ENCODE measurements at places on chromosomes 2 and 18. TPM values are rescaled to one million over a fixed set of nuclear protein-coding genes. Genes with fewer than 3 reads are reported as not detected.

DNA sequence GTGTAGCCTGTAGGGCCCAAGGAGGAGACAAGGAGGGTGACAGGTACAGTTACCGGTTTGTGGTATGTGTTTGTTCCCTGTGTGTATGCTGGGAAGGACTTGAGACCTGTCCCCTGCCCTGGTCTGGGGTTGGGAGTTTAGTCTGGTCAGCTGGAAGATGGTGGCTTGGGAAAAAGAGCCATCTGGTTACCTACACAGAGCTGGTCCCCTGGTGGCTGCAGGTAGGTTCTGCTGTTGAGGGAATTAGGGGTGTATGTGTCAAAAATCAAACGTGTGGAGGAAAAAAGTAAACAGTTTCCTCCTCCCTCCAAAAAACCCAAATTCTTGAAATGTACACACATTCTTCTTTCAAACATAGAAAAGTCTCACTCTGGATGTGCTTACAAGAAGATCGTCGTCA, 24.3 kb downstream of the PTMA start:
- no peak for DNase-seq

DNA sequence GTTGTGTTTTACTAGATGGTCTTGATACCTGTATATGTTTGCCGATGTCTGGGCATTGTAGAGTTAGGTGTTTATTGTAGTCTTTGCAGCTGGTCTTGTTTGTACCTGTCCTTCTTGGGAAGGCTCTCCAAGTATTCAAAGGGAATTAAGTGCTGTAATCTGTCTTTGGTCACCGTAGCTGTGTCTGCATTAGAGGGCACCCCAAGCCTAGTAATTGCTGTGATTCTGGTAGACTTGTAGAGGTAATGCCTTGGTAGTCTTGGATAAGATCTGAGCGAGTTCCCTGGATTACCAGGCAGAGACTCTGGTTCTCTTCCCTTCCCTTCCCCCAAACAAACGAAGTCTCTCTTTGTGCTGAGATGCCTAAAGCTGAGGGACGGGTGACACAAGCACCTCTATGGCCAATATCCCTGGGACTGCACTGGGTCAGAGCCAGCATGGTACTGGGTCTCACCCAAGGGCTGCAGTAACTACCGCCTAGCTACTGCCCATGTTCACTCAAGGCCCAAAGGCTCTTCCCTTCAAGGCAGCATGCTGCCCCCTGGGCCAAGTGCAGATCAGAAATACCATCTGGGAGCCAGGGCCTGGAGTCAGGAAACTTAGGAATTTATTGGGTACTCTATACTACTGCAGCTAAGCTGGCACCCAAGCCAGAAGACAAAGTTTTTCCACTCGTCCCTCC, 27.1 kb downstream of the STPG4 start:
- DNase-seq, result no peak

DYNAP gene
- not detected for total RNA-seq

LIMS3 gene
- total RNA-seq, result 1.3 TPM

GRCh38 chr2:163736433-163737189, 803 bp upstream of the FIGN start:
- no peak for DNase-seq

BCL2L11 gene
- total RNA-seq, result 21.2 TPM

DNA sequence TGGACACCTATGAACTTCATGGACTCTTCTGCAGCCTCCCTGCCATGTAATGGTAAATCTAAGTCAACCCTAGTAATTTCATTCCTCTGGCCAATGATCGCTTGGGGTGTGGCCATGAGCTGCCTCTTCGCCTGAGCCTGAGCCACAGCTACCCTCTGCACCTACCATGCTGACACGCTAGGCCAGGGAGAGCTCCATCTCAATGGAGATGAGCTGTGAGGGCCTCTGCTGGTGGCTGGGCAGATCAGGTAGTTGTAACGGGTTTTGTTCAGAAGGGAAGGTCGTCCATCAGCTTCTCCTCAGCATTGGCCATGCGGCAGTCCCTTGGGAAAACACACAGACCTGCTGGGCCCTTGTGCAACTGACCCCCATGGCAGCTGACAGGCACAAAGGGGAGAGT, 24.4 kb downstream of the MPHOSPH10 start:
- peak; percentile 16 for DNase-seq

DNA sequence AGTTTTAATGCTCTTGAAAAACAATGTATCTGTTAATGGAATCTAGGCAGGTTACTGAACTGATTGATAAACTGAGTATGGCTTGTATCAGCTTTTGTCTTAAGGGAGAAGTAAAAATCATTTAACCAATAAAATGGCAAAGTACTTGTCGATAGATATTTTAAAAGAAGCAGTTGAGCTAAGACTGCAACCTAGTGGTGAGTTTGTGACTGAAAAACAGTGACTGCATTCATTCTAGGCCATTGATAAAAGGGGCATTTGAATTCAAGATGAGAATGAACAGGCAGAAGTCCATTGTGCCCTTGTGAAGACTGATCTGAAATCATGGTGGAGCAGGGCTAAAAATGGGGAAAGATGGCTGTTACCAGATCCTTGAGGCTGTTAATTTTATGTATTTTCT, 59.4 kb upstream of the MSTN start:
- DNase-seq, result no peak

DNA sequence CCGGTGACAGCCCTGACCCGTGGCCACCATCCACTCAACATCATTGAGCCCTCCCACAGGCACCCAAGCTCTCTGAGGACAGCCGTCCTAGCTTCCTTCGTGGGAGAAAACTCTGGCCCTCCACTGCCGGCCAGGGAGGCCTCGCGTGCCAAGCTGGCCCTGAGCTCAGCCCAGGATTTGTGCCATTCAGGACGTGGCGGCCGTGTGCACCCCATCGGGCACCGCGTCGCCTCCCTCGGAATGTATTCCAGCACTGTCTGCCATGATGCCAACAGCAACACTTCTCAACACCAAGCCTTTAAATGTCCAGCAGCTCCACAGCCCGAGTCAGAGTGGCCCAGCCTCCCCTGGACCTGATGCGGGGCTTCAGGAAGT, 35.7 kb downstream of the ZNF516 start:
- DNase-seq, result no peak

DNA sequence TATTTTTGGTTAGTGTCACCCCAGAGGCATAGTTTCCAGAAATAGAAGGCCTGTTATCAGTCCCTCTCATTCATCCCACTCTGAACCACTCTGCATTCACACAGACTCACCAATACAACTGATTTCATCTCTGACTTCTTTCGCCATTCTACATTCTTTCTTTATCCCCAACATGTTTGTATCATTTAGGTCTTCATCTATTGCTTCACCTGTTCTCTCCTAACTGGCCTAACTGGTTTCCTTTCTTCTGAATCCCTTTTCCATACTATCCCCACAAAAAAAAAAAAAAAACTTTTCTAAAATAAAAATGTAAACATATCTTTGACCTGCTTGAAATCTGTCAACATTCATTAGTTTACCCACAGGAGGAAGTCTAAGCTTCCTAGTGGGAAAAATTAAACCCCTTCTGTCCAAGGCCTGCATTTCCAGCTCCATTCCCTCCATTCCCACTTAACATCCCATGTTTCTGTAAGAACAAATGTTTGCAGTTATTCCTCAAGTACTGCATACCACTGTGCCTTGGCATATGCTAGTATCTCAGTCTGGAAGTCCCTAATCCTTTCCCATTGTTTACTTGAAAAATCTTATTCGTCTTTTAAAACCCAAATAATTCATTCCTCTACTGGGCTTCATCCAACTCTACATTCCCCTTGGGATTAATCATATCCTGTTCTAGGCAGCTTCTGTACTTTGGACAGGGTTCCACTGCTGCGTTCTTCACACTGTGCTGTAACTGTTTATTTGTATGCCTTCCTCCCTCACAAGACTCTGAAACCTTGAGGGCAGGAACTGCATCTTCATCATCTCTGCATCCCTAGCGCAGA, 68.5 kb downstream of the FIGN start:
- DNase-seq, result no peak

- DNase-seq, result no peak
Measured at GRCh38 chr2:143682436-143683055, 553.3 kb downstream of the ARHGAP15 start.

DNA sequence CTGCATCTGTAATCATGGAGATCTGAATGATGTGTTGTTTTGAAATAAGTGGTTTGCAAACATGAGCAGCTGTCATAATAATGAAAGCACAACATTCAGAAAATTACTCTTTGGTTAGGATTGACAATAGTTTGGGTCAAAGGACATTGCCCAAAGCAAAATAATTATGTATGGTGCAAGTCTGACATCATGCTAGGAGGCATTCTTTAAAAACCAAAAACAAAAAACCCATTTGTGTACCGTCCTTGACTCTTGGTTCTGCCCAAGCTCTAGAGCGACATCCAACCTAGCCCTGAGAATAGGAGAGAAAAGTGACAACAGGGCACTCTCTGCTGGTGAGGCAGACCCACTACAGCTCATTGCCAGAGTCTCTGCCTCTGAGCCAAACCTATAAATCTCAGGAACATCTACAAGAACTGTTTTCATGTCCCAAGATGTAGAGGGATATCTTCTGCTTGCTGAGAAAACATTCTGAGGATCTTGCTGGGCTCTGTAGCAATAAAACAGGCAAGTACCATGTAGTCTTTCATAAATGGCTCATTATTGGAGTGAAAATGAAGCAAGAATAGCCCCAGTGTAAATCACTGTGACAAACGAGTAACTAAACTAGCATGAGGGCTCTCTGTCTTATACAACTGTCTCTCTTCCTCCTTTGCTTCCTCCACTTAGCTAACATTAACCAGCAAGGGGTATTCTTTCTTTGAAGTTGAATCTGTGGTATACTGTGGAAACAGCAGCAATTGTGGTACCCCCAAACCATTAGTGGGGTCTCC, 266.8 kb upstream of the CXCR4 start:
- DNase-seq, result no peak

CNTNAP5 gene
- total RNA-seq, result 0.08 TPM

DNA sequence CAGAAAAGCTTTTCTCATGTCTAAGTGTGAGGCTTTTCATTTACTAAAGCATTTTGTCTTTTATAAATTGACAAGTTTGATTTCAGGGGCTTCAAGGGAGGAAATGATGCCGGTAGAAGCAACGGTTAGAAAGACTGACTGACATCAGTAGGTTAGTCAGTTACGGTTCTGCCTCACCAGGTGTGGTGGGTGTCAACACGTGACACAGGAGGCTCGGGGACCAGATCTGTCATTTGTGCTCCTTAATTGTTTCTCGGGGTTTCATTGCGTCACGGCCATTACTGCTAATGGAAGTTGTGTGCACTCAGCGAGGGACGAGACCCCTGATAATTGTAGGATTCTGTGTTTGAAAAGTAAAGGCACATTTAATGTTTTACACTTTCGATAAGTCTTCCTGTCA, 18.9 kb upstream of the PTPRM start:
- DNase-seq, result no peak

DNA sequence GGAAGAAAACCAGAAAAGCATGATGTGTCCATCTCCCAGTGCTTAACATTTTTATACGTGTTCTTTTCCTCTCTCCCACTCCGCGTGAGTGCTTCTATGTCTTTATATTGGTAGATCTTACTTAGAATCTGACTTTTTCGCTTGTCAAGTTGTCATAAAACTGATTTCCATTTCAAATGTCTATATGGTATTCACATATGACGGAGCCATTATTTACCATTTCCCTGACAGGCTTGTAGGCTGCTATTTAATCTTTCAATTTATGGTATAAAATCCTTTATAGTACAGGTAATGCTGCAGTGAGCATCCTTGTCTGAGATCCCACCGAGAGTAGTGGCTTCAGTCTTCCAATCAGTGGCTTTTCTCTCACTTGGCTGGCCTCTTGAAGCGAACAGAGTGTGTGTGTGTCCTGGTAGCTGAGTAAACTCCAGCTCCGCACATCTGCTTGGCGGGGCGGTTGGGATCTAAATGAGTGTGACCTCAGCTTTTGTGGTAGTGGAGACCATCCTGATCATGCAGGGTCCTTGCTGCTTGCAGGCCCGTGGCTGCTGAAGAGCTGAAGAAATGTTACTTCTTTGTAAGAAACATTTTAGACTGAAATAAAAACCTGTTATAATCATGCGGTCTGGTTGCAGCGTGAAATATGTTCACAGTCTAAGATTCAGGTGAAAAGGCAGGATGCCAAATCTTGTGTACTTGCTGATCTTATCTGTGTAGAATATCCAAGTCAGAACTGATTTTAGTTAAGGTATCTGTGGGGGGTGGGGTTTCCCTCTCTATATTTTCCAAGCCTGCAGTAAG, 40.2 kb downstream of the INPP4A start:
- DNase-seq, result no peak

IL1RN gene
- total RNA-seq, result 2.6 TPM

AFTPH gene
- 59.7 TPM for total RNA-seq

C18orf54 gene
- total RNA-seq, result 2.4 TPM

SERPINB4 gene
- not detected for total RNA-seq

MOCOS gene
- 5.7 TPM for total RNA-seq

SCG2 gene
- total RNA-seq, result 6.7 TPM

DNA sequence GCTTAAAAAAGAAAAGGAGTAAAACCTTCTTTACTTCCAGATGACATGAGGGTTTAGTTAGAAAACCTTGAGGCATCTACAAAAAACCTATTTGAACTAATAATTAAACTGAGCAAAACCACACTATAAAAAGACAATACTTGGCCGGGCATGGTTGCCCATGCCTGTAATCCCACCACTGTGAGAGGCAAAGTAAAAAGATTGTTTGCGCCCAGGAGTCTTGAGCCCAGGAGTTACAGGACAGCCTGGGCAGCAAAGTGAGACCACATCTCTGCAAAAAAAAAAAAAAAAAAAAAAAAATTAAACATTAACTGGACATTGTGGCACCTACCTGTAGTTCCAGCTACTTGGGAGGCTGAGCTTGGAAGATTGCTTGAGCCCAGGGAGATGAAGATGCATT, 502.8 kb upstream of the LRRTM4 start:
- no peak for DNase-seq

DNA sequence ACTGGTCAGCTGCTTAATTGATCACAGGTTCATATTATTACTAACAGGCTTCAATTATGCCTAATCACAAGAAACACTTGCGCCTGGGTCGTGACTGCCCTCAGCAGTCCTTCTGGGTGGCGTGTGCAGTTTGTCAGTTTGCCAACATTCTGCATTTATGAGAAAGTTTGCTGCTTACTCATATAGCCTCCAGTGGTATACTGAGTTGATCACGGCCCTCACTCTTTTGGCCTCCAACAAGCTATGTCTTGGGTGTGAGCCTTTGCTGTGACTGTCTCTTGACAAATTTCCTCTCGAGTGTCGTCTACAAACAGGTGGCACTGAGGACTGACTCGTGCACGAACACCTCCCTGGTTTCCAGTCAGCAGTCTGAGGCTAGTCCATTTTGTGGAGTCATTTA, 27.3 kb downstream of the DCDC2C start:
- no peak for DNase-seq

- DNase-seq, result no peak
Measured at GRCh38 chr2:150491943-150492342, 4.5 kb upstream of the RND3 start.

- no peak for DNase-seq
Measured at GRCh38 chr2:25308599-25308998, 33.1 kb downstream of the DNMT3A start.
